NAMALWA (cell line): ENCODE measurements at places on chromosomes 6 and 20.

DNA sequence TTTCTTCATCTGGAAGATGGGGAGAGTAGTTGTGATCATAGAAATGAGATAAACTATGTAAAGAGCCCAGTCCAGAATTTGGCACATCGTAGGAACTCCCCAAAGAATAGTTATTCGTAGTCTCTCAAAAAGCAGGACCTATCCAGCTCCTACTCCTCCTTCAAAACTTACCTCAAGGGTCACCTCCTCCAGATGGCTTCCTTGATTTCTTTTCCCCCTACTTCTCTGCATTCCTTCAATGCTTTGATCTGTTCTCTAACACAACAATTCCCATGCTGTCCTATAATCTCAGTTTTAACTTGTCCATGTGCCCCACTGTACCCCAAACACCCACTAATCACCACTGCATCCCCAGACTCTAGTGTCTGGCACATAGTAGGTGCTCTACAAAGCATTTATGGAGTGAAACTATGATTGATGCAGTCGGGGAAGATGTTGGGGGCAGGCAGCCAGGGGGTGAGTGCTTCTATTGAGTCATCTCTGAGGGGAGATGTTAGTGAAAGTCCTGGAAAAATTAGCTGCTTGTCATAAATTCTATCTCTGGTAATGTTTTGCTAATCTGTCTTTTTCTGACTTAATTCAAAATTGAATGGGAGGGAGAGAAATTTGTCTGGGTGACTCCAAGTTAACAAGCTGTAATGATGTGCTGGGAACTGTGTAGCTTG lies 181.3 kb upstream of the KCNG1 start:
- DNase-seq = no peak

GRCh38 chr20:36932476-36933426 lies 18.8 kb downstream of the SAMHD1 start:
- DNase-seq = no peak

GRCh38 chr6:63261820-63262219 lies 50.6 kb downstream of the FKBP1C start:
- no peak for DNase-seq

GRCh38 chr6:157445277-157446009 lies 64.5 kb downstream of the ZDHHC14 start:
- no peak for DNase-seq

- no peak for DNase-seq
Measured at GRCh38 chr6:35417979-35418661, 34.0 kb upstream of the FANCE start.

DNA sequence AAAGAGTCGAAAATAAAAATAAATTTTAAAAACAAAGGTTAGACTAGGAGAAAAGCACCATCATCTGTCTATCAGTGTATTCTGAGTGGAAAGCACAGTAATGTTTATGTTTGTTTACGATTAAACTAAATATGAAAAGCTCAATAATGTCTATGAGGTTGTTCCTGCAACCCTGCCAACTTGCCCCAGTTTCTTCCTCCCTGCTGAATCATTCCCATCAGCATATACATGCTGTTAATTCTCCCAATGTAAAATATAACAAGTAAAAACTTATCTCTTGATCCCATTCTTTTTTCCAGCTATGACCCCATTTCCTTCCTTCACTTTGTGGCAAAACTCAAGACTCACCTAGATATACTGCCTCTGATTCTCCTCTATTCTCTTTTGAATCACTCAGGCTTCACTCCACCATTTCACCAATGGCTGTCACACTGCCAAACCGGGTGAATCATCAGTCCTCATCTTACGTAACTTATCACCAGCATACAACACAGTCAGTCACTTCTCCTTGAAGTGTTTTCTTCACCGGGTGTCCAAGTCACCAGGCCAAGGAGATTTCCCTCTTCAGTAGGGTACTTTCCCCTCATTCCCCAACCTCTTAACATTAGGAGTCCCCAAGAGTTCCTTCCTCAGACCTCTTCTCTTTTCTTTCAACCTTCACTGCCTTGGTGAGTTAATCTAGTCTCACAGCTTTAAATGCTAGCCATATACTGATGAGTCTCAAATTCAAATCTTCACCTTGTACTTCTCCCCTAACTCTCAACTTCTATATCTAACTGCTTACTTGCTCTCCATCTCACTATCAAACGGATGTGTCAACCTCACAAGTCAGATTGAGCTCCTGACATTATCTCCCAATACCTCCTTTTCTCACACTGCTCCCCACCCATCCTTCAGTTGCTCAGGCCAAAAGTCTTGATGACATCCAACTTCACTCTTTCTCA lies 6.2 kb downstream of the TMEM242 start:
- no peak for DNase-seq
